ENCODE measurements at places on chromosomes 4 and X. TPM values are rescaled to one million over a fixed set of nuclear protein-coding genes. Genes with fewer than 3 reads are reported as not detected.

The MAMLD1 gene
- total RNA-seq, result 0.18 TPM

The GLUD2 gene
- 0.18 TPM for total RNA-seq

DNA sequence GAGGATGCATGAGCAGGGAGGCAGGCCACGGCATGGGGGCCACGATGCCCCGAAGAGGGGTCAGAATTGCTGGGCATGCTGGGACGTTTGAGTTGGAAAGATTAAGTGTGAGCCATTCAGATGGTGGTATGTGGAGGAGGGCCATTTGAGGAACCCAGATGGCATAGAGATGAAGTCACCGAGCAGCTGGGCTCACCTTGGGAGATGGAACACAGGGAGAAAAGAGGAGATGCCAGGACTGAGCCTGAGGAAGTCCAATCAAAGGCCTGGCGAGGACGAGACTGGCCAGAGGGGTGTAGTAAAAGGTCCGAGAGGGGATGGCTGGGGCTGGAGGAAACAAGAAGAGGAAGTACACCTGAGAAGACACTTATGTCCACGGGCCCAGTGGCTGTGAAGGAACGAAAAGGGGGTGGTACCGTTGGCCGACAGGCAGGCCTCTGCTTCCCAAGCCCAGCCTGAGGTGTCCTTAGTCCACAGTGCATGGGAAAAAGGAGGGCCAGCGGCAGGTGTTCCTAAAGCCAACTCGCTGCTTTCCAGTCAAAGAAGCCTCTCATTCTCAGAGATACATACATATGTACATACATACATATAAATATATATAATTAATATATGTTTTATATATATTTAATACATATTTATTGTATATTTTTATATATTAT, 54.6 kb upstream of the CLCN4 start:
- no peak for DNase-seq

GRCh38 chr4:141346144-141346543, 125.4 kb downstream of the ZNF330 start:
- peak; percentile 78 for DNase-seq

The TEX13B gene
- not detected for total RNA-seq

GRCh38 chrX:81240701-81241331, 38.9 kb downstream of the SH3BGRL start:
- DNase-seq, result no peak

GRCh38 chrX:9907645-9908387, 59.3 kb upstream of the CLDN34 start:
- no peak for DNase-seq

DNA sequence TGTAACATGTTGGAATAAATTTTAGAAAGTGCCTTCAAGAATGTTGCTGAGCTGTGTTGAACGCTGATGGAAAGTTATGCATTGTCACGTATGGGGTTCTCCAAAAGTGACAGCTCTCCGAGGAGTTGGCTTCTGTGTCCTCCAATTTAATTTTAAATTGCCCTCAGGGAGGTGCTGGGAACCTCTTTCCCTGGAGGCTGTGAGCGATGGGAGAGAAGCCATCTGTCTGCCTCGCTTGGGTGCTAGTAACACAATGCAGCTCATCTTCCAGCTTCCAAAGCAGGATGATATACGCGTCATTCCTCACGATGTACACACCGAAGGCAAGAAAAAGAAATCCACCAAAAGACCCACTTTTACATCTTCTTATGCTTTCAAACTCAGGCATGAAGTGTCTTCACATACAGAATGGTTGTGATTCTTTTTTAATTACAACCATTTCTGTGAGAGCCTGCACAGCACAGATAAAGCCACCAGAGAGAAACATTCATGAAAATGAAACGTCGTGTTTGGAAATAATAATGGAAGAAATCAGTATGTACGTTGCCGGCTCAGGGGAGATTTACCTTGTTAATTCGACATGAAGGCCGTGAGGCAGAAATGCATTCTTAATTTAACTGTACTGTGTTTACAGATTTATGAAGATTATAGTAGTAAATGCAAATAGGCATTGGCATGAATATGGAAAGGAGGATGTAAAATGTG, 218.9 kb downstream of the ASMT start:
- no peak for DNase-seq

The LRRC66 gene
- total RNA-seq, result 1.3 TPM

- peak; percentile 64 for DNase-seq
These were observed at the start of gene INPP4B for GRCh38 chr4:142846108-142846728. Gene INPP4B (minus strand): TSS chr4:142846301.

GRCh38 chr4:8224267-8224974, 25.3 kb downstream of the SH3TC1 start:
- no peak for DNase-seq

DNA sequence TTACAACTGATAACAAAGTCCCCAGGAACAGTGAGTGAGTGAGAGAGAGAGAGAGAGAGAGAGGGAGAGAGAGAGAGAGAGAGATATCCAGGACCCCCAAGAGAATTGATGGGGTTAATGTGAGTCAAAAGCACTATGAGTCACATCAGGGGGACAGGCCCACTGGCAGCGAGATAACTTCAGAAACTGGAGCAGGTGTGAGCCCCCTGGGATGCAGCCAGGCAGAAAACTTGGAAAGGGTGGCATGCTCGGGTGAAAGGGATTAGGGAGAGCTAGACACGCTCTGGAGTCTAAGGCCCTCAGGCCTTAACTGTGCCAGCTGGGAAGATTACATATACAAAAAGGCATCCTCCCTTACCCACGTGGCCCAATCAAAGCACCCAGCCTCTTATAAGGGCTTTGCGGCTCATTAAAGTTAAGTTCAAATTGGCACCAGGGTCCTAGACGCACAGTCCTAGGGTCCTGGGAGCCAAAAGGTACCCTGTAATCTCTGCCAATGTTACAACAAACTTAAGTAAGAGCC, 841 bp downstream of the ACOT9 start:
- DNase-seq, result peak; percentile 35

DNA sequence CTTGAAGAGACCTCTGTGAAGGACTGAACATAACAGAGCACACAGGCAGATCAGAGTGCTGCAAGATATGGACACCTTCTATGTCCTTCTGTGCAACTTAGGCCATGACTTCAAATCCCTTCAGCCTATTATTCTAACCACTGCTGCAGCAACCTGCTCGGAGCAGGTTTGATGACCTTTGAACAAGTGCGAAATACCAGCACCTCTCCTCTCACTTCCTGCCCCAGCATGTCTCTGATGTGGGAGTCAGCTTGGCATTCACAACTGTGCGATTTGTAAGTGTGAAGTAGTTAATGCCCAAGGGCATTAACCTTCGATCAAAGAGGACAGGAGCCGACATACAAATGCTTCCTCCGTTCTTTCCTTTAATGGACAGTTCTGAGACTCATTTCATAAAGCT, 1.6 kb upstream of the EXOC1 start:
- DNase-seq, result no peak

GRCh38 chr4:17324386-17324830, 187.5 kb downstream of the QDPR start:
- peak; percentile 75 for DNase-seq

The VGLL1 gene
- not detected for total RNA-seq

The CT47B1 gene
- total RNA-seq, result not detected

The NHSL2 gene
- total RNA-seq, result 5.9 TPM

DNA sequence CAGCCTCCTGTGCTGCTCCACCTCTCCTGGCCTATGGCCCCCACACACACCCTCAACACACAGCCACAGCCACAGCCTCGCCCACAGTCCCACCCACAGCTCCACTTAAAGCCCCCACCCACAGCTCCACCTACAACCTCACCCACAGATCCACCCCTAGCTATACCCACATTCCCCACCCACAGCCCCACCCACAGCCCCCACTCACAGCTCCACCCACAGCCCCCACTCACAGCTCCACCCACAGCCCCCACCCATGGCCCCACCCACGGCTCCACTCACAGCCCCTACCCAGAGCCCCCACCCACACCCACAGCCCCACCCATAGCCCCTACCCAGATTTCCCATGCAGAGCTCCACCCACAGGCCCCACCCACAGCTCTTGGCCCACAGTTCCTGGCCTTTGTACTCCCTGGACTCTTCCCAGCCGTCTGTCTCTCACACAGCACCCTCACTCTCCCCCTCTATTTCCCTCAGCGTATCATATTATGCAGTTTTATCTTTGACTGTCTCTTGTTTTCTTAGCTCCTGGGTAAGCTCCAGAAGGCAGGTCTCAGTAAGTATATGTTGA, 322.5 kb downstream of the EVC2 start:
- no peak for DNase-seq

DNA sequence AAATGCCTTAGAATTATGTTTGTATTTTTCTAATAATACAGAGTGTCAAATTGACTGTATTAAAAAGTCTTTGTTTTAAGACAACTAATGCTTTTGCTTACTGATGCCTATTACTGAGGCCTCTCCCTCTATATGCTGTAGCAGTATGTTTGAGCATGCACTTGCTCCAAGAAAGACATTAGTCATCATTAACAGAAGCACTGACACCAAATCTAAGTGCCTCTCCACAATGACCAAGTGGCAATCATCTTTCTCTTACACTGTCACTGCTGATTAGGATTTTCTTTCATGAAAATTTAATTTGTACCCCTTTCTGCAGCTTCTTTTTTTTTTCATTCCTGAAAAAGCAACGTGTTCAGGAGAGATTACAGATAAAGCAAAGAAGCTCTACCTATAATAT, 11.1 kb upstream of the MAB21L2 start:
- no peak for DNase-seq

The ODAPH gene
- total RNA-seq, result not detected

DNA sequence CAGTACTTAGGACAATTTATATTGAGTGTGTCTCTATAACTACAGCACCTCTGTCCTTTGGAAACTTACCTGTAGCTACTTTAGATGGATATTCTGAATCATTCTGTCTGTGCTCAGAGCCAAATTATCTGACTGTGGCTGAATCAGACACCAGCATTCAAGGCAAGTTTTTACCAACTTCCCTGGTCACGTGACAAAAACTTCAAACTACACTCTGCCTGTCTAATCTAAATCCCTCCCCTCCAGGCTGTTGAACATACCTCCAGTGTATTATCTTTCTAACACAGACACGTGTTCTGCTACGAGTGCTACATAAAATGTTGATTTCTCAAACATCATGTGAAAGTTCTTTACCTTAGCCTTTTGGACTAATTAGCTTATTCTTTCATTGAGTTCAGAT, 641.2 kb upstream of the CPEB2 start:
- DNase-seq, result no peak

- no peak for DNase-seq
These were observed 352.6 kb downstream of the NR3C2 start for GRCh38 chr4:148089624-148090023.

DNA sequence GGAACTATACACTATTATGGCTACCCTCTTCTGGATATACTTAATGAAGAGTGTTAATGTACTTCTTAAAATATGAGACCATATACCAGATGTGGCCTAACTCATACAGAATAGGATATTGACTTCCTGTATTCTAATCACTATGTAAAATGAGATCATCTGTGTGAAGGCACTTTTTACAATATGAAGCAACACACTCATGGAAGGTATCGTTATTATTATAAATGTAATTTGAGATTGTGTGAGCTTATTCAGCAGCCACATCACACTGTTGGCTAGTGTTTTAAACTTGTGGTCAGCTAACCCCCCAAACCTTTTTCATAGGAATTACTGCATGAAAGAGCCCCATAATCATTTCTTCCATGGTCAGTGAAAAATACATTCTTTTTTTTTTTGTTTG, 281.8 kb upstream of the TEX13A start:
- peak; percentile 2 for DNase-seq

Measured in cardiac muscle cell (in vitro differentiated cells and primary cell).